ENCODE measurements at places on chromosomes 11 and 22. TPM values are rescaled to one million over a fixed set of nuclear protein-coding genes. Genes with fewer than 3 reads are reported as not detected.

FUT4 gene
- total RNA-seq, result 6.0 TPM

- DNase-seq, result no peak
Observed at GRCh38 chr11:117476531-117477142, 149.0 kb downstream of the CEP164 start.

DNA sequence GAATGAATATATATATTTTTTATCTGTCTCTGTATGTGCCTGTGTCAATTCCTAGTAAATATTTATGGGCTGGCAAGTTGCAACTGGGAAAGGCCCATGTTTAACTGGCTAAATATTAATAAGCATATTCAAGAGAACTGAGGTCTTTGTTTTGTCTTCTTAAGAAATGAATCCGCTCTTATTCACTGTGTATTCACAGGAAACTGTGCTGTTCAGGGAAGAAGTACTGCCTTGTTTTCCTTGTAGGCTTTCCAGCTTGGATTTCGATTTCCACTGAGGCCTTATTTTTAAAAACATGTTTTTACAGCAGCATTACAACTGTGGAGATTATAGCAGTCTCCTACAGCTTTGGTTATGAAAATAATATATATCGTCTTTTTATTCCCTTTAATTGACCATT lies 64.7 kb downstream of the LDLRAD3 start:
- no peak for DNase-seq

DNA sequence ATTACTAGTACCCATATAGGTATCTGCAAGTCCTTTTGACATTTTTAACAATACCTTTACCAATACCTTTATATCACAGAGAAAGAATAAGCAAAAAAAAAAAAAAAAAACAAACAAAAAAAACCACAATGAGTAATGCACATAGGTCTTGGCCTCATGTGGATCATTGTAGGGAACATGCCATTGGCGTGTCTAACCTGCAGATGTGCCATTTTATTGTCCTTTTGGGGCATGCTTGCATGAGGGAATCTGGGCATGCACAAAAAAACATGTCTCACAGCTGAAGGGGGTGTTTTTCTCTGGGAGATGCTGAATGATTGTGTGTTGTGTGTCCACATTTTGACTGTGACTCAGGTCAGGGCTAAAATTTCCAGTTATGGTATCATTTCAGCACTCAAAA lies 361.6 kb downstream of the GUCY1A2 start:
- no peak for DNase-seq

Data from upper lobe of right lung (tissue), 1 donor.